ENCODE measurements at places on chromosomes 2 and 18. TPM values are rescaled to one million over a fixed set of nuclear protein-coding genes. Genes with fewer than 3 reads are reported as not detected.

DNA sequence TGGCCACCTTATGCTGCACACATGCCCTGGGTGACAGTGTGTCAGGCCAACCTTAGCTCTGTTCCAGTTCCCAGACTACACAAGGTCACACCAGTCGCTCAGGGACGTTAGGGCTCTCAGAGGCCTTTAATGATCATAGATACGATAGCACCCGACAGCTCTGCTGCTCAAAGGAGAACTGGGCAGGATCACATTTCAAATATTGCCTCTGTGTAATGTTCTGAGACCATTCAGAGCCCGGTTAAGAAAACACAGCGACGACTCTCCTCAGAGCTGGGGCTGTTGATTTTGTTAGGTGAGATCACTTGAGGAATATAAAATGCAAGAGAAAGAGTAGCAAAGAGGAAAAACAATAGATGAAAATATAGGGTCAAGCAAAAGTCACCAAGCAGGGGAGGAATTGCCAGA lies 166.6 kb upstream of the TANK start:
- no peak for ATAC-seq

DNA sequence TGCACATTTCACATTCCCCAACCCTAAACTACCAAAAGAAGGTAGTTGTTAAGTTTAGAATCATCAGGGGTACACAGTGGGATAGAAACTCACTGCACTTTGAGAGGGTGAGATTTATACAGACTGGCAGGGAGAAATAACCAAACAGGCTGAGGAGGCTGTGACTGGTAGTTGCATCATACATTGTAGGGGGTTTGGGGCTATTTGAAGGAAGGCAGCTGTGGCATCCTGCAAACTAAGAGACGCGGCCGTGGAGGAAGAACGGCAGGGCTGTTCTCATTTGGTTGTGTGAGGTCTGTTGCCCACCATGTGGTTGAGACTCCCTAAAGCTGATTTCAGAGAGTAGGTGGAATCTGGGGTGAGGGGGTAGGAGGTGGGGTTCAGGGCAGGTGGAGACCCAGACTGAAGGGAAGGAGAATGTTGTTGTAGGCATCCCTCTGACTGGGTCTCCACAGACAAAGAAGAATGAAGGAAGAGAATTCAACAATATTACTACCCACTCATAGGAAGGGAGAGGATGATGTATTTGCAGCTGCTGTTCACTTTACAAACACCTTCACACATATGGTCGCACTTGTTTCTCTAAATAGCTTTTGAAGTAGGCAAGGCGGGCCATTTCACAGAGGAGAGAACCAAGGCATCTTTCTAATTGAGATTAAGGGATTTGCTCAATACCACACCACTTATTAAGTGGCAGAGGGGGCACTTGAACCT lies 170.9 kb upstream of the SIX2 start:
- no peak for ATAC-seq

GRCh38 chr2:214560618-214561190 lies 149.8 kb downstream of the VWC2L start:
- ATAC-seq: no peak

DNA sequence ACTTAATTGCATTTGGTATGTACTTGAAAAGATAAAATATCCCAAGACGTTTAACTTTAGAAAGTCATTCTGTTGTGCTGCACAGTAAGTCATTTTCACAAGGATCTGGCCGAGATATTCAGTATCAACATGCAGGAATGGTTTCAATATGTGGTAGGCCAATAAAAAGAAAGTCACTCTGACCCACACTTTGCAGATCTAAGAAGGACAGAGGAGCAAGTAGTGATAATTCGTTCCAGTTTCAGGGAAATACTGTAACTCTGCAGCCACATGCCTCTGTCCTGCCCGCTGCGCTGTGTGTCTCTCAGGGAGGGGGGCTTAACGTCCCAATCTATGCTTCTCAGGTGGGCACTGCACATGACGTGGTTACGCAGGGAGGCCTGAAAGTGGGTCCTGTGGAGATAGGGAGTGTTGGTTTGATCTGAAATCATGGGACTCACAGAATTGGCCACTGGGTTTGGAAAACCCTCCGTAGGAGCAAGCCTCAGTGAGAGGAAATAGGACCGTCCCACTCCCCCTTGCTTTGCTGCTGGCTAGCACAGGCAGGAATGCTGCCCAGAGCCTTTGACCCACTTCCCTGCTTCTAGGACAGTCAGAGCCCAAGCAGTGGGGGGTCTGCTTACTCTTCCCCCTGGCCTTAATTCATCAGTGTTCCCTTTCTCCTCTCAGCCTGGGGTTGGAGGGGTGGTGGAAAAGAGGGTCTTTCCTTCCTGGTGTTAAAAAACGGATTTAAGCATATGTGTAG lies 314.7 kb upstream of the SPRED2 start:
- ATAC-seq: no peak

DNA sequence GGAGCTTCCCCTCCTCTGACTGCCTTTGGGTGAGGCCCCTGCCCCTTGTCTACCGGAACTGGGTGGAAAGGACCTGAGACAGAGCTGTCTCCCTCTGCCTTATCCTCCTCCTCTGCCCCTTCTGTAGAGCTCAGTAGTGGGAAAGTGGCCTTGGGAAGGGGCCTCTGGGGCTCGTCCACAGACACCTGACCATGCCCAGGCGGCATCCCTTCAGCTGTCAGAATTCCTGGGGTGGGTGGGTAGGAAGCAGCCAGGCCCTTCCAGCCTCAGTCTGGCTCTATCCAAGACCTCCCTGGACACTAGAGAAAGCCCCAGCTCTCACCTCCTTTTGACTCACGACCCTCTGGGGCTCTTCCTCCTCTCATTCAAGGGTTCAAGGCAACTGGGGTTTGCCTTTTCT lies 35.6 kb downstream of the B3GNT2 start:
- no peak for ATAC-seq

DNA sequence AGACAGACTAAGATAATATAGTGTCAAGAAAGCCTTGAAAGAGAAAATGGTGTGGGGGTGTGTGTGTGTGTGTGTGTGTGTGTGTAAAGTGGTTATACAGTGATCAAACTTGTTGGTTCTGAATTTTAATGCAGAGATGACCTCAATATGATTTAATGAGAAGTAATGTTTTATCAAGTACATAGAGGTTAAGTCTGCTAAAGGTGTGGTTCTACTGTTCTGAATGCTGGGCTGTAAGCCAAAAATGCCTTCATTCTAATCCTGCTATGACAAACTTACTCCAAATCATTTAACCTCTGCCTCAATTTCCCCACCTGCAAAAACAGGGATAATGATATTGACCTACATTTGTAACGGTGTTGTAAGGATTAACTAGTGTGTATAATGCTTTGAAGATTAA lies 87.9 kb downstream of the WDPCP start:
- ATAC-seq: peak; percentile 69

DNA sequence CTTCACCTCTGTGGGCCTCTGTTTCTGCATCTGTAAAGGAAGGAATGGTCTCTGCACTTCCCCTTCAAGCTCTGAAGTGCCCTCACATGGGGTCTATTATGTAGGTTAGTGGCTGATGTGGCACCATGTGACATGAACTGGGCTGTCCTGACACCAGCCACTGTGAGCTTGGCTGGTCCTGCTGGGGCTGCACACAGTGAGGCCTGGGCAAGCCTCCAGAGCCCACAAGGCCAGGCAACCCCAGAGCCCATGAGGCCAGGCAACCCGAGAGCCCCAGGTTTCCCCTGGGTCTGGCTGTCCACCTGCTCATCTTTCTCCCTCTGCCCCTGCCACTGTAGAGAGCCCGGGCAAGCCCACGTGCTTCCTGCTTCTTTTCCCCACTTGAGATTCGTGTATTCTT lies 150.1 kb upstream of the SMAD2 start:
- ATAC-seq: no peak

GRCh38 chr2:5720426-5720825 lies 28.2 kb downstream of the SOX11 start:
- ATAC-seq: no peak

The MYO5B gene
- 29.6 TPM for total RNA-seq

The COL5A2 gene
- total RNA-seq: 6.3 TPM

DNA sequence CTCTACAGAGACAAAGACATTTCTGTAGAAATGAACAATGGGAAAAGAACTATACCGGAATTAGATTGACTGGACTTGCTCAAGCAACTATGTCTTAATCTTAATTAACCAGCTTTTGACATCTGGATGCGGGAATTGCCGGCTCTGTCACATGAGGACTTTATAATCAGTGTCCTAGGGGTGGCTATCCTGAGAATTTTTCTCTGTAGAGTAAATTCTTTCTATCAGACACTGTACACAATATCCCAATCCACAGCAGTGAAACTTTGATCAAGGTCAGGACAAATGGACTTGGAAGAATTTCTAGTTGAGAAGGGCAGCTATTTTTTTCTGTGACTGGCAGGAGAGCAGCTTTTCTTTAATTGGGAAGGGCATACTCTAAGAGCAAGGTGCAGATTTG lies 322.1 kb downstream of the HRH4 start:
- ATAC-seq: no peak

- no peak for ATAC-seq
These were observed 10.4 kb downstream of the SLC4A3 start for GRCh38 chr2:219637842-219638185.

DNA sequence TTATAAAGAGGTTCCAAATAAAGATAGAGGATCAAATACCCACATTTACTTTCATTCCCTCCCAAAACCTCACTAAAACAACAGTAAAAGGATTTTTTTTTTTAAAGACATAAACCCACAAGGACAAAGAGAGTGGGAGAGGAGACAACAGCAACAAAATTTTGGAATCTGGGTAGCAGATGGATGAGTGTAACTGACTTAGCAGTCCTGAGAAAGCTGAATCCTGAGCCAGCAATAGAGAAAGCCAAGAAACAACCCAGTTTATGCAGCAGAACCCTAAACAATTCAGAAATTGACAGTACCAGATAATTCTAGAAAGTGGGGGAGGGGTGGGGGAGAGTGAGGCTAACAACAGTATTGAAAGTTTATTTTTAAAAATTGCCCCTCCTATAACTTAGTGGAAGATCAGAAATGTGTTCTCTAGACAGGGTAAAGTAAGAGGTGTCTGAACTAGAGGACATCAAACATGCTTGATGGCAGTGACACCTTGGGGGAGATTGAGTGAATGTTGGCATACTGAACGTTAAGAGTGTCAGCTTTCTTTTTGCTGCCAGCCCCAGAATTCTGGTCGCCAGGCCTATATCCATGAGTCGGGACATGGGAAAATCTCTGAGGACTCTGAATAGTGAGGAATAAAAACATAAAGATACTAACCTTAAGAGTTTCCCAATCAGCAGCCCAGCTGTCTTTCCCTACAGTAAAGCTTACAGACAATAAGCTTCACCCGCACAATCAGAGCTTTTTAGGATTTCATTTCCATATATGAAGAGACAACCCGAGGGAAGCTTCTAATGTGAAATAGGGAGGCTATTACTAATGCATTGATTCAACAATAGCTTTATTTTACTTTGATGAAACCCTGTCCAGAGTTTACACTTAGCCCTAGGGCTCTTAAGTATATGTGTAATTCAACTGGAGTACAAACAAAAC lies 128.0 kb upstream of the ALPP start:
- no peak for ATAC-seq

The ST8SIA3 gene
- not detected for total RNA-seq

DNA sequence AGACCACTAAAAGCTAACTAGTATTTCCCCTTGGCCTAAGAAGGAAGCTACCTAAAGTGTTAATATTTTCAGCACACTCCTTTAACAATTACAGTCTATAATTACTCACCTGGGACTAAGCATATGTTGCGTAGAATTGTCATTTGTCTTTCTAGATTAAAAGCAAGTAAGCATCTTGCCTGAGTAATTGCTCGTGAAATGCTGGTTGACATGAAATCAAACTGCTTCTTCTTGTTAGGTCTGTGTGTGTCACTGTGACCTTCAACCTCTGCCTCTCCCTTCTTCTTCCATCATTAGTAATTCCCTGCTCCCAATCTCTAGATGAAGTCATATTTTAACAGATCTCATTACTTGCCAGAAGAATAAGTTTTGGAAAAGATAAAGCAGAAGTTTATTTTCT lies 212.2 kb downstream of the XIRP2 start:
- ATAC-seq: no peak

- no peak for ATAC-seq
These were observed 36.5 kb upstream of the CCDC93 start for GRCh38 chr2:118050386-118050785.

GRCh38 chr2:170332676-170333402 lies 154.9 kb downstream of the MYO3B start:
- no peak for ATAC-seq

The MAP4K3 gene
- 12.4 TPM for total RNA-seq

Data from esophagus mucosa (tissue), 1 donor.